Mammary microvascular endothelial cell (primary cell): ENCODE measurements at places on chromosomes 4 and X. TPM values are rescaled to one million over a fixed set of nuclear protein-coding genes. Genes with fewer than 3 reads are reported as not detected.

Gene NCBP2L
- not detected in 2 replicates for total RNA-seq

Gene GPRASP1
- 0.13 and 0.20 TPM in 2 replicates for total RNA-seq

Gene TMEM154
- 13.3 and 14.3 TPM in 2 replicates for total RNA-seq

Gene RAI2
- 2.7 and 2.9 TPM in 2 replicates for total RNA-seq

Gene SLC7A11
- total RNA-seq = 52.2 and 55.5 TPM in 2 replicates

Gene PABPC4L
- 0.33 and 0.79 TPM in 2 replicates for total RNA-seq

Gene CT45A2
- total RNA-seq = not detected in 2 replicates

Gene MAOB
- not detected in 2 replicates for total RNA-seq

Gene FAAH2
- total RNA-seq = 0.64 TPM in 1 of 2 replicates, not detected in the other

Gene MAGEA9B
- total RNA-seq = not detected in 2 replicates

Gene CNKSR2
- total RNA-seq = not detected in 2 replicates

Gene MAGED4B
- total RNA-seq = 9.2 and 9.8 TPM in 2 replicates
